ENCODE measurements at places on chromosomes 4 and X.

DNA sequence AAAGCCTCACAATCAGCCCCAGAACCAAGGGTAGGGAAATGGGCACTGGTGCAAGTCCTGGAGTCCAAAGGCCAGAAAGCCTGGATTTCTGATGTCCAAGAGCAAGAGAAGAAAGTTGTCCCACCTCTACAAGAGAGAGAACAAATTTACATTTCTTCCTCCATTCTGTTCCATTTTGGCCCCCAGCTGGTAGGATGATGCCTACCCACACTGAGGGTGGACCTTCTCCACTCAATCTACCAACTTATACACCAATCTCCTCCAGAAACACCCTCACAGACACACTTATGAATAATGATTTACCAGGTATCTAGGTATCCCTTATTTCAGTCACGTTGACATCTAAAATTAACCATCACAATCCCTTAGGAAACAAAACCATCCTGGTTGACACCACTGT lies 367.8 kb upstream of the GRIA3 start:
- DNase-seq = no peak

GRCh38 chrX:84216881-84217280 lies 28.9 kb upstream of the RPS6KA6 start:
- no peak for DNase-seq

- no peak for DNase-seq
Measured at GRCh38 chr4:1098311-1098925, 14.9 kb downstream of the RNF212 start.

GRCh38 chr4:123667496-123667895 lies 270.9 kb downstream of the SPRY1 start:
- no peak for DNase-seq

DNA sequence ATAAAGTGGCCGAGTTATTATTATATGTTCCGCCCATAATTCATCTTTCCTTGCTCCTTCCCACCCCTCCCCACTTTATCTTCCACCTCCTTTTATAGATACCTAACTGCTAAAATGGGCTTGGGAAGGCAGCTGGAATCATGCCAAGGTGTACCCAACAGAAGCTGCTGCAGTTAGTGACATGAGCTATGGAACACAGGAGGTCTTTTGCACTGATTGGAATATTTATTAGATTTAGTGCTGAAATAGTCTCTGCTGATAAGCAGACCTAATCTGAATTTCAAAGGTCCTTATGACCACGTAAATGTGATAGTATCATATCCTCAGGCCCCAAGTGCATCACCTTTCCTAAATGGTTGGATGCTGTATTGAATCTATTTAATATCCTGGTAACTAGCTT lies 64.9 kb downstream of the HMGB2 start:
- no peak for DNase-seq

GRCh38 chr4:41296995-41297394 lies 40.3 kb downstream of the UCHL1 start:
- DNase-seq = no peak

DNA sequence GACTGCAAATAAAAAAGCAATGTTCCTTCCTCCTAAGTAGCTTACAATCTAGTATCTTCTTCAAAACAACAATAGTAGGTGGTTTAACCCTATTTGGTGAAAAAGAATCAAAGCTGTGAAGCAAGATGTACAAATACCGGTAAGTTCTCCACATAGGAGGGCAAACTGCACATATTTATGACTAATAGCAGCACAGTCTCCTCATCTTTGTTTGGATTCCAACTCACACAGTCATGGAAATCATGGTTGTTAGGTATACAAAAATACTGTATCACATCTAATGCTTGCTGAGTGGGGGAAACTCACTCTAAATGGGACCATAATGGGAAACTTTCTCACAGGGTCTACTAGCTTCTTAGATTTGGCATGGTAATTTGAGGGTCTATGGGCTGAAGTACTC lies 597.2 kb downstream of the INPP4B start:
- no peak for DNase-seq

DNA sequence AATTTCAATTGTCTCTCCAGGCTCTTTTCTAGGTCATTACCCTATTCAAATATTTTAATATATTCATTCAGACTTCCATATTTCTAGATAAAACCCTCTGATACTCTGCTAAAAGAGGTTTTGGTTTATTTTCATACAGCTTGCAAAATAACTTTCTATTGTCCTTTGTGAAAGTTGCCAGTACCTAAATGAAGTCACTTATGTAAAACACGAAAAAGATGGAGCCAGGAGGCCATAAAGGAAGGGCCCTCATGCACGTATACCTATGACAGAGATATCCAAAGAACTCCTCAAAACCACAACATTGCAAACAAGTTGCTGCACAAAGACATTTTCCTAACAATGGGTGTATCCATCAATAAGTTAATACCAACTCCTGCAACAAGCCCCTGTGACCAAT lies 25.7 kb upstream of the ELOVL6 start:
- no peak for DNase-seq

DNA sequence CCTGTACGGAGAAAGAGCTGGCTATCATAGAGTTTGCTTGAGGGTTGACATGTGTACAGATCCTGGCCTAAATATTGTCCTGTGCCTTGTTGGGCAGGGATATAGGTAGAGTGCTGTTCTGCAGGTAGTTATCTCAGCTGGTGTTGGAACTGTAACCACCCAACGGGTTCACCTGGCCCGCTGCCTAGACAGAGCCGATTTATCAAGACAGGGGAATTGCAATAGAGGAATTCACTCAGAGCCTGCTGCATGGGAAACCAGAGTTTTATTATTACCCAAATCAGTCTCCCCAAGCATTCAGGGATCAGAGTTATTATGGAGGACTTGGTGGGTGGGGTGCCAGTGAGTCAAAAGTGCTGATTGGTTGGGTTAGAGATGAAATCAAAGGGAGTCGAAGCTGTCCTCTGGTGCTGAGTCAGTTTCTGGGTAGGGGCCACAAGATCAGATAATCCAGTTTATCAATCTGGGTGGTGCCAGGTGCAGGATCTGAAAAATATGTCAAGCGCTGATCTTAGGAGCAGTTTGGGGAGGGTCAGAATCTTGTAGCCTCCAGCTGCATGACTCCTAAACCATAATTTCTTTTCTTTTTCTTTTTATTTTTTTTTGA lies 42.5 kb upstream of the XIAP start:
- no peak for DNase-seq

DNA sequence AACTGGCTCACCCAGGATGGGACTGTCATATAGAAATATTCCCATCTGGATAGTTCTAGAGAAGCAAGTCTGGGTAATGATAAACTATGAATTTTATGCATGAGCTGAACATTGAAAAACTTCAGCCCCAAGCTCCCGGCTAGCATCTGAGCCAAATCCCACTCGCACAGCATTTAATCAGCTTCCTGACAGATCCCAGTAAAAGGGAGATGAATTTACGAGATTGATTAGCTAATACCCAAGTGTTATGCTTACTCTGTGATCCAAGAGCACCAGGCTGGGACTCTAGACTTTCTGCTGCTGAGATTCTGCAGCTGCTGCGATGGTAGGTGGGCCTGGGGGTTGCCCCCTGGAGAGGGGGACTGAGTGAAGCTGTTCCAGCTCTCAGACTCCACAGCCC lies 28.0 kb downstream of the FRMPD3 start:
- no peak for DNase-seq

DNA sequence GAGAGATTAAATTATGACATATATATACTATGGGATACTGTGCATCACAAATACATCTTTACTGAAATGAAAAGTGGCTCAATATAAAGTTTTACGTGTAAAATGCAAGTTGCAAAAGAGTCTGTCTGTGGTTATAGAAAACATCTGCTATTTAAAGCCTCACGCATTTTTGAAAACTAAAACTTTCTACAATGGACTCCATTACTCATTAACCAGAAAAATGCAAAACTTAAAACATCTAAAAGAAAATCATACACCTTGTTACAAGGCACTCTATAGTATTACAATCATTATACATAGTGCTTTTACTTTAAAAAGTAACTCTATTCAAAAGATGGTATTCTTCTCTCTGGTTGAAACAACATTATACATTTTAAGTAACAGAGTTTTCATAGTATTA lies 755.6 kb downstream of the DMD start:
- DNase-seq = no peak

DNA sequence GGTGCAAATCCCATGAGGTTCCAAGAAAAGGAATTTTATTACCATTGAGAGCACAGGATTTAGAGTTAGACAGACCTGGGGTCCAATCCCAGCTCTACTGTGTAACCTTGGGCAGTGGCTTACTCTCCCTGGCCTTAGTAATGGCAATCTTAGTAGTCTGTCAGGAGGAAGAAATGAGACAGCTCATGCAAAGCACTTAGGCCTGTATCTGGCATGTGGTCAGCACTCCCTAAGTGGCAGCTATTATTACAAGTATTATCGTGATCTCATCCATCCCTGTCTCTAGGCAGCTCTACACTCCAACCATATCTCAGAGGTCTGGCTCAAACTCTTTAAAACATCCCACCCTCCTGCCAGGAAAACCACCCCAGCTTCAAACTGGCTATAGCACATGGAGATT lies 129.6 kb upstream of the NALF2 start:
- no peak for DNase-seq

- no peak for DNase-seq
Measured at GRCh38 chr4:185396724-185397385, at the start of gene ANKRD37. Gene ANKRD37 (plus strand): TSS chr4:185396841. CDS start chr4:185396924, 83 bp downstream.

DNA sequence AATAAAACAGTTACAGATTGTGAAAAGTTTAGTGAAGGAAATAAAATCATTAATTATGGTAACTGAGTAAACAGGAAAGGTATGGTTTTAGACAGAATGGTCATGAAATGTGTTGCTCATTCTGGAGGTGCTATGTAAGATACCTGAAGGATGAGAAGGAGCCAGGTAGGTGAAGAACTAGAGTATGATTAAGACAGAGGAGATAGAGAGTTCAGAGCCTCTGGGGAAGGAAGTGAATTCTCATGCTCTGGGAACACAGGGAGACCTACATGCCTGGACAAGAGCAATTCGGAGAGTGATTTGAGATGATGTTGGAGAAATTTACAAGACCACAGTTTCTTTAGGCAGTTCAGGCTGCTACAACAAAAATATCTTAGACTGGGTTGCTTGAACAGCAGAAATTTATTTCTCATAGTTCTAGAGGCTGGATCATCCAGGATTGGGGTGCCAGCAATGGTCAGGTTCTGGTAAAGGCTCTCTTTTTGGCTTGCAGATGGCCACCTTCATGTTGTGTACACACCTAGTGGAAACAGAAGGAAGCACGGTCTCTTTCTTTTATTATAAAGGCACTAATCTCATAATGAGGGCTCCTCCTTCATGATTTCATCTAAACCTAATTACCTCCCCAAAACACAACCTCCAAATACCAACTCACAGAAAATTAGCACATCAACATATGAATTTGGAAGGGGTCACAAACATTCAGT lies 1416.1 kb downstream of the PCDH7 start:
- DNase-seq = no peak

GRCh38 chr4:20638825-20639224 lies 61.4 kb upstream of the PACRGL start:
- no peak for DNase-seq

DNA sequence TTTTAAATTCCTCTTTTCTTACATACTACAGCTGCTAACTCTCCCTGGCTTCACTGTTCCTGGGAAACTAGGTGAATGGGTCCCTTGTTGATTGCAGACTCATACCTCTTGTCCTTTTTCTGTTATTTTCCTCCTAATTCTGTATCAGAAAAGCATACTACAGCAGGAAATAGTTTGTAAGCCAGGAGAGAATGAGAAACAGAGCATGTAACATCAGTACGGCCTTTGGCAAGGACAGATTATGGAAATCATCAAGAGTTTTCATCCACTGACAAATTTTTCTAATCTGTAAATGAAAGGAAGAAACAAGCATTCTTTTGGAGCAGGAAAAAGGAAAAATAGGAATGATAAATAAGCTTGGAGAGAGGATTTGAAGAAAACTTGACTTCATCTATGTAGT lies 239.2 kb downstream of the ANTXR2 start:
- DNase-seq = no peak

GRCh38 chr4:122895336-122895995 lies 26.9 kb downstream of the NUDT6 start:
- DNase-seq = no peak

DNA sequence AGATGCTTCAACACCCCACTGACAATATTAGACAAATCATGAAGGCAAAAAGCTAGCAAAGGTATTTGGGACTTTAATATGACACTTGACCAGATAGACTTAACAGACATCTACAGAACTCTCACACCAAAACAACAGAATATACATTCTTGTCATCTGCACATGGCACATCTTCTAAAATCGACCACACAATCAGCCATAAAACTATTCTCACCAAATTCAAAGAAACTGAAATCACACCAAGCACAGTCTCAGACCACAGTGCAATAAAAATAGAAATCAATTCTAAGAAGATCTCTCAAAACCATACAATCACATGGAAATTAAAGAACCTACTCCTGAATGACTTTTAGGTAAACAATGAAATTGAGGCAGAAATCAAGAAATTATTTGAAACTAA lies 340.8 kb downstream of the PPP1R2C start:
- DNase-seq = no peak

DNA sequence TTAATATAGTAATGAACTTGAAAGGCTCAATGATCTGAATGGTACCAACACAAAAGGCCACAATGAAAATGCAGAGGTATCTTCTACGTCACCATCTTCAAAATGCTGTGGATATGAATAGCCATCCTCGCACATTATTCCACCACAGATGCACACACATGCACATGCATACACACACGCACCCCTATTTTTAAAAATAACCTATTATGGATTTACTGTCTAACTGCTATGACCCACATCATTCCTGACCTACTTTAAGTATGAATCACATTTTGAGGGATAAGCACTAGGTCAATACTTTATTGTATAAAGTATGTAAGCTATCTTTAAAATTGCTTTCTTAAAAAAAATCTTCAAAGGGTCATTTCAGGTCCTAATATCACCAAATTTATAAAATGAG lies 24.4 kb upstream of the CORIN start:
- no peak for DNase-seq

DNA sequence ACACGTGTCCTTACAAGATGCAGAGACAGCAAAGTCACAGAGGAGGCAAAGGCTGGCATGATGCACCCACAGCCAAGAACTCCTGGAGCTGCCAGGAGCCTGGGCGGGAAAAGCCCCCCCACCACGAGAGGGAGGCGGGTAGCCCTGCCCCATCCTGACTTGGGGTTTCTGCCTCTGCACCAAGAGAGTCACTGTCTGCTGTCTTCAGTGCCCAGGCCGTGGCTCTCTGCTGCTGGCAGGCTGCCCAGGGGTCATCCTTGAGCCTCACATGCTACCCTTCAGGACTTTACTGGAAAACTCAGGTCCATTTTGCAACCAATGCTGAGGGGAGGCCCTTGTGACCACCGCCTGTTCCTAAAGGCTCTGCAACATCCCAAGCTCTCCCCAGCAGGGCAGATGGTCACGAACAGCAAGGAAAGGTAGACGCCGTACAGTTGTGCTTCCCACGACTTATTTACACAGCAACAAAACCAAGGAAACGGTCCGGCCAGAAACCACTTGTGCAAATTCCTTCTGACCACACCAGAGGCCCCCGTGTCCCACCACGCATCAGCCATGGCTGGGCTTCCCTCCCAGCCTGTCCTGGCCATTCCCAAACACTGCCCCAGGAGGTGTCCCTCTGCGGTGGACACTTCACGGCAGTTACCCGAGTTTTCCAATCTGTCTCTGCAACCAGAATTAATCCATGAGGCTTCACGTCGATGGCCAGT lies 56.9 kb downstream of the ACOX3 start:
- DNase-seq = no peak

Data from T1000 (cell line).